Bronchial epithelial cell (primary cell): ENCODE measurements at places on chromosomes 3 and 15. TPM values are rescaled to one million over a fixed set of nuclear protein-coding genes. Genes with fewer than 3 reads are reported as not detected.
A peak's percentile ranks its signal among the peaks of the same experiment; 100 is the strongest.

GRCh38 chr3:119829420-119829819, 47.5 kb downstream of the NR1I2 start:
- no peak for DNase-seq

DNA sequence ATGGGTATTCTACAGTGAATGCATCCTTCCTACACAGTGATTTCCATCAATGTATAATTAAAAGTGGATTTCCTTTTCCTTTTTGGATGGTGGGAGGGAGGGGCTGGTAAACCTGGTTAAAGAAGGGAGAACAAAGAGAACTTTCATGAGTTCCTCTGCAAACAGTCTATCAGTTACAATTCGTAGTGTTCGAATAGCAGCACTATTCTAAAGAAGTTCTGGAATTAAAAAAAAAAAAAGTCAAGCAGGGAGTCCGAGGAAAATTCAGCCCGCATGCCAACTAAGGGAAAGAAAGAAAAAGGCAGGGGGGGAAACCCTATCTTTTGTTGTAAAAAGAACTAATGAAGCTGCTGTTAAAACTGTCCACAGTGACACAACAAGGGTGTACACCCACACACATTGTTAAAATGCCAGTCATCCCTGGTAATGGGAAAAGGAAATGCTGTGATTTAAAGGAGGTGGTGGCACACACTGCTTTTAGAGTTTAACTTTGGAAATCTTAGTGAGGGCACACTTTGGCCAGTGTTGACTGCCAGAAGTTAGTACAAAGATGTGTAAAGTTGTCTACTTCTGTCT, 521.2 kb downstream of the ZIC1 start:
- peak; percentile 53 for DNase-seq

DNA sequence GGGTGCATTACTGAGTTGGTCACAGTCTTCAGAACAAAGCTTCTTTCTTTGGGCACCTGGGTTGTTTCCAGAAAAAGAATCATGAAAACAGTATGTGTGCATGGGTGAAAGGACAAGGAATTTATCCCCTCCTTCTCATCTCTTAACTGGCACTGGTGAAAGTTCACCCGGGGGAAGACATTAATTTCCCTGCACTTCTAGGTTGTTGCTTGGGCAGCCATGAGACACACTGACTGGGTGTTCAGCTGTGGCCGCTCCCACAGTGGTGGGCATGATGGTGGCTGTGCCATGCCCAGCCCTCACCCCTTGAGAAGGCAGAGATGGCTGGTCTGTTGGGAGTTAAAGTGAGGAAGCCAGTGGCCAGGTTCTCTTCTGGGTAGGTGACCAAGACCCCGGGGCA, 16.6 kb upstream of the KY start:
- no peak for DNase-seq

- peak; percentile 53 for DNase-seq
Observed at GRCh38 chr15:85172846-85173490, 191.3 kb downstream of the PDE8A start.

DNA sequence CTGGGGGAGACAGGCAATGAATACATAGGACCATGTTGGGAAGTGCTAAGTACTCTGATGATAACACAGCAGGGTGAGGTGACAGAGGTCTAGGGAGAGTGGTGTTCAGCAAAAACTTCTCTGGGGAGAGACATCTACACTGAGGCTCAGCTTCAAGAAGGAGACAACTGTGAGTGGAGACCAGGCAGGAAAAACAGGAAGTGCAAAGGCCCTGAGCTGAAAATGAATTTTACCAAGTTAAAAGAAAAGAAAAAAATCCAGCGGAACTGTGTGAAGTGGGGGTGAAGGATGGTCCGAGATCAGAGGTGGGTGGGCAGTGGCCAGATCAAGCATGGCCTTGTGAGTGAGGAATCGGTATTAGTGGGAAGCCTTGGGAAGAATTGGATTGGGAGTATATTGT, 110.1 kb upstream of the CLSTN2 start:
- DNase-seq, result no peak

- no peak for DNase-seq
Observed at GRCh38 chr3:45498532-45498931, 96.0 kb upstream of the LIMD1 start.

DNA sequence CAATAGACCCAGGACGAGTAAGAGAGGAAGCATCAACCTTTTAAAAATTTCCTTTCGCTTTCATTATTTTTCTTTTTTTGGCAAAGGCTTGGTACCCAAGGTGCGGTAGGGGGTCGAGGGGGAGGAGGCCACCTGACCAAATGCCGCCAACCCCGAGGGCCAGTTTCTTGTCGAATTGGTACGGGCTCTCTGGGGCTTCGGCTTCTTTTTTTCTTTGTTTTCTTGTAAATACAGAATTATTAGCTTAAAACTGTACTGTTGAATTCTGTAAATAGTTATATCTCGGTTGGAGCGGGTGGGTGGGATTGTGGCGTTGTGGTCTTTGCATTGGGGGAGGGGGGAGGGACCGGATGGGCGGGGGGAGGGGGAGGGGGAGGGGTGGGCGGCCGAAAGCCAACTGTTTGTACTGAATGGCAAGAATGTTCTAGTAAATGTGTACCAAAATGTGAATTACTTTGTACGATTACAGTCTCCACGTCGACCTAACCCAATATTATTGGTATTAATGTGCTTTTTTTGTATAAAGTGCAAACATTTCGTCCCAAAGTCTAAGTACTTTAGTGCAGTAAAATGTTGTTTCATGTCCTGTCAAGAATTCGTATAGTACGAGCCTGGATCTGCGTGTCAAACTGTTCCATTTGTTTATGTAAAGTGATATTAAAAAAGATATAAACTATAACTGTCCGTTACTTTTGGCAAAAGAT, 4.7 kb downstream of the ZIC1 start:
- DNase-seq, result no peak

DNA sequence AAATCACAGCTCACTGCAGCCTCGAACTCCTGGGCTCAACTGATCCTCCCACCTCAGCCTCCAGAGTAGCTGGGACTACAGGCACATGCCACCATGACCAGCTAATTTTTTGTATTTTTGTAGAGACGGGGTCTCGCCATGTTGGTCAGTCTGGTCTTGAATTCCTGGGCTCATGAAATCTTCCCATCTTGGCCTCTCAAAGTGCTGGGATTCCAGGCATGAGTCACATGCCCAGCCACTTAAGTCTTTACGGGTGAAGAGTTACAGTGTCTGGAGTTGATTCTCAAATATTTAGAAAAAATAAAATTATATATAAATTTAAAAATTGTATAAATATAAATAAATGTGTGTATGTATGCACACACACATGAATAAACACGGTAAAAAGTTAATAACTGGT, 14.5 kb upstream of the KBTBD12 start:
- no peak for DNase-seq

DNA sequence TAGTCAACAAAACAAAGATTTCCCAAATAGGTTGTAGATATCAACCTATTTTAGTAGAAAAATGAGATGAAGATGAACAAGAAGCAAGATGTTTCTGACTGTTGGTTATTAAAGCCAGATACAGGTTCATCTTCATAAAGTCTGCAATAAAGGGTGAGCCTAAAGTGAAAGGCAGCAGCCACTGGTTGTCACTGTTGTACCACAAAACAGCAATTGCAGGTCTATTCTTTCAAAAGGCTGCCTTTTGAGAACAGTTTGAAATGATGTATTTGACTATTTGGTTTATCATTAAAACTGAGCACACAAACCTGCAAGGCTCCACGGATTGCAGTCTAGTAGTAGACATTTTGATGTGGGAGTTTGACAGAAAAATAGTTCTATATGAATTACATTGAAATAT, 543.4 kb downstream of the GBE1 start:
- peak; percentile 35 for DNase-seq

DNA sequence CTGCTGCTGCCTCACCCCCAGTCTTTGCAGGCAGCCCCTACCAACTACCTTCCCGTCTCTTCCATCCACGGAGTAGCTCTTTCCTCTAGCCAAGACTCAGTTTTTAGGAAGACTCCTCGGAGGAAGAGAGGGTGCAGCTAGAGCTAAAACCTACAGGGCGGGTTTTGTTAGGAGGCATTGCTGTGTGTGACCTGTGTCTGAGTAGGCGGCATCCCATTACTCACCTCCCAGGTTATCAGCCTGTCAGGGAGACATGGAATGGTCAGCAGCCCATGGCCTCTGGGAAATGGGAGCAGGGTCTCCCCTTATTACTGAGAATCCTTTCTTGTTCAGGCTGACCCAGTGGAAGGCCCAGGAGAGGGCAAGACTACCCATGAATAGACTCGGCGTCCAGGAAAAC, 43.8 kb upstream of the FGD5 start:
- no peak for DNase-seq

DNA sequence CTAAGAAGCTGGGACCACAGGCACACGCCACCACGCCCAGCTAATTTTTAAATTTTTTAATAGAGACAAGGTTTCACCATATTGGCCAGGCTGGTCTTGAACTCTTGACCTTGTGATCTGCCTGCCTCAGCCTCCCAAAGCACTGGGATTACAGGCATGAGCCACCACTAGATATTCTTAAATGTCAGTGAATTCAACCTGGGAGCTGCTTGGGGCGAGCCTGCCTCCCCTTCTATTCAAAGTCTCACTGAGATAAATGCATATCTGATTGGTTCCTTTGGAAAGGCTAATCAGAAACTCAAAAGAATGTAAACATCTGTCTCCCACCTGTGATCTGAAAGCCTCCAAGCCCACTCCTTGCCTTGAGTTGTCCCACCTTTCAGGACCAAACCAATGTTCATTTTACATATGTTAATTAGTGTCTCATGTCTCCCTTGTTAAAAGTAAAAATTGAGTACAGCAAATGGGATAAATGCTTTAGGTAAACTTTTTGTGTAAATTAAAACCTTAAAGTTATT, 15.0 kb downstream of the CYP11A1 start:
- no peak for DNase-seq

The MAN2A2 gene
- total RNA-seq, result 8.4 and 12.3 TPM in 2 replicates

GRCh38 chr3:111848283-111848682, 10.8 kb upstream of the PHLDB2 start:
- no peak for DNase-seq

DNA sequence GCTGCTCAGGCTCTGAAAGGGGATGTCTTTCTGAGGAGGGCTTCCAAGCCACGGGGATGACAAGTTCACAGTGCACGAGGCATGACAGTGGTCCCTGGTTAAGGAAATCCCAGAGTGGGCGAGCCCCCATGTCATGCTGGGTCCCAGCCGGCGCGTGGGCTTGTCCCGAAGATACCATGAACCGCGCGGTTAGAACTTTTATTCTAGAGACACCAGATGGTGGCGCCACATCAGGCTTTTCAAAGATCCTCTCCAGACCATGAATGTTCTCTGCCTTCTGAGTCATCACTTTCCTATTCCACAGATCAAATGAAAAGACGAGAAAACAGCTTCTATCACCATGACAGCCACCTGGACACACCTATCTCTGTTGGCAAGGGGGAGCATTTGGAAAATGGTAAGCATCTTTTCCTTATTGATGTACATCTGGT, 227.8 kb upstream of the LYSMD4 start:
- DNase-seq, result peak; percentile 59

DNA sequence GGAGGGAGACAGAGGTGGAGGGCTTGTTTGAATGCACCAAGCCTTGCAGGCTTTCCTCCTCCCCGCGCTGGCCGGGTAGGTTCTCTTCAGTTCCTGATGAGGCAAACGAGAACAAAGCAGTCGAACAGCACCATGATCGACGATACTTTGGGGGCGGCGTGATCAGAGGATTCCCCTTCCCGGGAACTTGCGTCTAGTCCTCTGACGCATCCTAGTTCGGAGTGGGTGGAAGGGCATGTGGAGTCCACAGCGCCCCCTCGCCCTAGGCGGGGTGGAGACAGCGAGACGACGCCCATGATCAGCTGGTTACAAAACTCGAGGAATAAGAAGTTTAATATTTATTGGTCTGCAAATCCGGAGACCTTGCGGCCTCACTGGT, 452 bp upstream of the SV2B start:
- peak; percentile 54 for DNase-seq

The ZIC1 gene
- total RNA-seq, result not detected in 2 replicates

DNA sequence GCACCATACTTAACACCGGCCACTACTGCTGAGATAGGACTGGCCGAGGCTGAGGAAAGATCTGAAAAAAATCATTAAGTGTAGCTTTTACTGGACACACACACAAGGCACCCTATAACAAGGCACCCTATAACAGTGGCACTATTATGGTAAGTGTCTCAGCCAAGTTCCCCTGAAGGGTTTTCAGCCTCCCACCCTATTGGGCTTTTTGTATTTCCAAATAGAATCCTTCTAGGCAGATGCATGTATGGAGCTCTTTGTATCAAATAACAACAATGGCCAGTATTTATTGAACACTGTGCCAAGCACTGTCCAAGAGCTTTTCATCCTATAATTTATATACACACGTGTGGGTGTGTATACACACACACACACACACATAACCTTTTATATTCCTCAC, 6.7 kb upstream of the DNAJA4 start:
- no peak for DNase-seq

GRCh38 chr3:20378315-20378714, 192.3 kb upstream of the SGO1 start:
- no peak for DNase-seq

The UBE2E2 gene
- total RNA-seq, result 61.3 and 67.6 TPM in 2 replicates

DNA sequence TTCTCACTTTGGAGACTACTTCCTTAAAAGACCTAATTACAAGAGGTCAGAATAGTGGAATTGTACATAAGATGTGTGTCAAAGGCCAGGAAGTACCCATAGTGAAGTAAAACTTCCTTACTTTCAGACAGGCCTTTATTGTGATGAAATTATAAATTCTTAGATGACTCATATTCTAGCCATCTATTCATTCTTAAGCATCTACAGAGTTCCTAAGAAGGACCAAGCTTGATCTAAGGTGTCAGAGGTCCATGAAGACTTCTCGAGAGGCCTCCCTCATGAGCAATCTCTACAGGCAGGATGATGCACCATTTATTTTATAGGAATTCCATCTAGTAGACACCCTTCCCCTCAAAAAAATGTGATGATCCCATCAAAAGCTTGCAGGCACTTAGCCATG, 493.3 kb downstream of the MAGI1 start:
- peak; percentile 38 for DNase-seq

GRCh38 chr3:13329746-13330145, 90.4 kb downstream of the NUP210 start:
- DNase-seq, result no peak

The PLA2G4D gene
- under 0.01 TPM in 2 replicates for total RNA-seq

GRCh38 chr3:46104706-46105105, 77.4 kb upstream of the XCR1 start:
- DNase-seq, result no peak

GRCh38 chr3:29176501-29176900, 104.4 kb upstream of the RBMS3 start:
- no peak for DNase-seq

DNA sequence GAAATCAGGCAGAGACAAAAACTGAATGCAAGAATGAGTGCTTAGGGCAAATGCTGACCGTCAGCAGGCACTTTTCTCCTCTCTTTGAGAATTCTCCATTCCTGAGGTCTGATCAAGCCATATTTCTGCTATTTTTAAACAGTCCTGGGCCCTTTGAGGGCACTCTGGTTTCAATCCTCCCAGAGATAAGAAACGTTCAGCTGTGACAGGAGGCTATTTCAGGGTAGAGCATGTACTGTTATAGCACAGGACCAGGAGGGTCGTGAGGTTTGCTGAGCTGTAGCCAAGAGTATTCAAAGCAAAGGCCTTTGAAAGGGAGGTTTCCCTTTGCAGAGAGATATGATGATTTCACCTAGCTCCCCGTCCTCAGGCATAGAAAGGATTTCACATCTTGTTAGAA, 39.6 kb upstream of the PDZRN3 start:
- DNase-seq, result no peak

- peak; percentile 21 for DNase-seq
Observed at GRCh38 chr3:182786564-182787196, 6.6 kb upstream of the ATP11B start.

- no peak for DNase-seq
Observed at GRCh38 chr15:45288947-45289346, 36.9 kb downstream of the SLC28A2 start.

- no peak for DNase-seq
Observed at GRCh38 chr3:58724336-58724735, 57.8 kb upstream of the FAM3D start.

The SLC22A13 gene
- 0.77 and 0.79 TPM in 2 replicates for total RNA-seq

The KPNA1 gene
- 28.4 and 36.4 TPM in 2 replicates for total RNA-seq
